ENCODE measurements at places on chromosomes 12 and 14. TPM values are rescaled to one million over a fixed set of nuclear protein-coding genes. Genes with fewer than 3 reads are reported as not detected.
A peak's percentile ranks its signal among the peaks of the same experiment; 100 is the strongest.

GRCh38 chr12:19885093-19885812, 446.0 kb downstream of the AEBP2 start:
- peak; percentile 96 for DNase-seq

GRCh38 chr12:28787151-28787550, 361.9 kb upstream of the FAR2 start:
- DNase-seq = no peak

DNA sequence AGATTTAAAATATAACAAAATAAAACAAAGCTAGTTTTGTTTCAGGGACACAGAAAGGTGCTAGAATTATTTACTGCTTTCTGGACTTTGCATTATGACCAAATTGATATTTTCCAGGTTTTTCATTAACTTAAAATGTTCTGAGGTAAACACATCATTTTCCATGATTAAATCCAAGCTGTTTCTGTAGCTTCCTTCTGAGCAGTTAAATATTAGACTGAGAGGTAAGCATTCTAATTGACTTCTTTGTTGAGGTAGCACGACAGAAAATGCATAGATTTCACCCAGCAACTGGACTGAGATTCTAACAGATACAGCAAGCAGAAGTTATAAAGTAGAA, 98.3 kb downstream of the BMP4 start:
- no peak for DNase-seq

The IFNG gene
- not detected for total RNA-seq

DNA sequence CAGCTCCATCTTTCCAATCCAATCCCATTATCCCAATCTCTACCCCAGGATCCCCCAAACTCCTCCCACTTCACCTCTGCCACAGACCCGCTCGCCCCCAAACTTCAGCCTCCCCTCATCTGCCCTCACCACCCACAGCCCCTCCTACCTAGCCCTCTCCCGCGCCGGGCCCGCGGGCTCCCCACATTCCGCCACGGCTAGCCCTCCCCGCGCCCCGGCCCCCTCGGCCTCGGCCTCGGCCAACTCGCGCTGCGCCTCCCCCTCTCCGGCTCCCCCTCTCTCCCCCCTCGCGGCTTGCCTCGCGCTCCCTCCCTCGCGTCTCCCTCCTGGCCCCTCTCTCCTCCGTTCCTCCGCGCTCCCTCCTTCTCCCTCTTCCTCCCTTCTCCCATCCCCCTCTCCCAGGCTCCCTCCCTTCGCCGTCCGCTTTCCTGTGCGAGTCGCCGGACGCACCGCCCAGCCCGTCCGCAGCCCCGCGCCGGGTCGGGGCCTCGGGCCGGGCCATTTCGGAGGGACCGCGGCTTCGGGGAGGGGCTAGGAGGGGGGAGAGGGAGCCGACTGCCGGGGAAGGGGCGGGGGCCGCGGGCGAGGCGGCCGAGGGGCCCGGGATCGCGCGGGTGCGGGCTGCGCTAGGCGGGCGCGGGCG, at the start of gene ATN1:
TSS of gene ATN1 (plus strand) at position 581 of the 643 bp plus-strand sequence. CDS start 6,043 bp downstream, outside the sequence.
- DNase-seq = peak; percentile 97

- DNase-seq = no peak
These were observed 8.7 kb upstream of the KTN1 start for GRCh38 chr14:55571125-55571889.

DNA sequence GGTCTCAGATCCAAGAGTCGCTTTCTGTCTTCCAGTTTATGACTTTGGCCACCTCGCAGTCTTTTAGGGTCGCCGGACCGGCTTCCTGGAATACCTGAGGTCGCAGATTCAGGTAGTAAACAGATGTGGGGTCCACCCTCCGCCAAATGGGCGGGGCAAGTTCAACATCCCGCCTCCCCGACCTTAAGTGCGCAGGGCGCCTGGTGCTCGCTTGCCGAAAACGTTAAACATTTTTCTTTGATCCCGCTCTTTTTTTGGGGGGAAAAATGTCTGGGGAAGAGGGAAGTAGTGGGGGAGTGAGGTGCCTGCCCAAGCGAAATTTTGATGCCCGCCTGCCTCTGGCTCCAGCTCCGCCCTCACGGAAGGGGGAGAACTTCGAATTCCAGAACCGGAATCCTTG, 73.9 kb upstream of the TBX5 start:
- peak; percentile 10 for DNase-seq

The MANSC4 gene
- not detected for total RNA-seq

The IL26 gene
- total RNA-seq = not detected

- peak; percentile 75 for DNase-seq
These were observed 23.0 kb downstream of the KCNJ8 start for GRCh38 chr12:21751517-21751916.

DNA sequence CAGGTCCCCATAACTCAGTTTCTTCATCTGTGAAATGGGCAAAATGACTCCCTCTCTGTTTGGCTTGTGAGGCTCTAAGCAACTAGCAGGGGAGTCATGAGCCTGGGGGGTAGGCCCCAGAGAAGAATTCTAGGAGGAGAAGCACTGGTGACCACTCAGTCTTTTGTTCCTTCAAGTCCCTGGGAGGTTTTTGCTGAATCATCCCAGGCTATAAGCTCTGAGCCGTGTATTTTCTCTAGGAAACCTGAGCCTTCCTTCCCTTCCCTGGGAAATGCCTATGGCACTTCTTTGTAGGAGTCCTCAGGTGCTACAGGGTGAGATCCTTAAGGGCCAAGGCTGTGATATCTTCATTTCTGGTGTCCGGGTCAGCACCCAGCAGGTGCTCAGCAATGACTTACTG, 4.5 kb downstream of the RPH3A start:
- no peak for DNase-seq

DNA sequence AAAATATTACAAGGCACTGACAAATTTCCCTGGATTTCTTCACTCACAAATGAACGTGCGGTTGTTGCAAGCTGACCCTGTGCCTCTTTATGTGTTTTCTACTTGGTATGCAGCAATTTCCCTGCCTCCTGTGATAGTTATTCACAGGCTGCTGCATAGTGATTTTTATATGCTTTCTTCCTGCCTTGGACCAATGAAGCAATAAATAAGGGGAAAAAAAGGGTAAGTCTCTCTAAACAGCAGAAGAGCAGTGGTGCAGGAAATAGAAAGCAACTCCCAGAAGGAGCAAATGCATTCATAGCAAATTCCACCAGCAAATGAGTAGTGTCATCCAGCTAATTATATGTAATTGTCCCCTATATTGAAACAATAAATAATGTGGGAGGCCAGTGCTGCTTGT, 737.9 kb downstream of the GALC start:
- no peak for DNase-seq
